ENCODE measurements at places on chromosomes 6 and 20.

DNA sequence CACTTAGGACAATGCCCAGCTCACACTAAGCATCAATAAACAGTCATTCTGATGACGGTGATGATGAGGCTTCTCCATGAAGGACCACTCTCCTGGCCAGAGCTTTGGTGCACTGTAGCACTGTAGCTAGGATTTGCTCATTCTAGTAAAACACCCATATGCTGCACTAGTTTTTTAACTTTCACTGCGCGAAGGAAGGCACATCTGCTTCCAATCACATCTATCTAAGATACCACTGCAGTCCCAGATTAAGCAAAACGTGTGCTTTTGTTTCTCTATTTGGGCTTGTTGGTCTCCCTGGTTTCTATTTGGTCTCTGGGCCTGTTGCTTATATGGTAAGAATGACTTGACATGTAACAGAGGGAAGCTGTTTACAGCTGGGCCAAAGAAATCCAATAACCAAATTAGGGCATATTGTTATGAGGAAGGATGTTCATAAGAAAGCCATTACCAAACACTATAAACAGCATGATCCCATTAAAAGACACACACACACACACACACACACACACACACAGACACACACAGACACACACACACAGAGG, 62.4 kb downstream of the FAM229B start:
- DNase-seq: no peak

DNA sequence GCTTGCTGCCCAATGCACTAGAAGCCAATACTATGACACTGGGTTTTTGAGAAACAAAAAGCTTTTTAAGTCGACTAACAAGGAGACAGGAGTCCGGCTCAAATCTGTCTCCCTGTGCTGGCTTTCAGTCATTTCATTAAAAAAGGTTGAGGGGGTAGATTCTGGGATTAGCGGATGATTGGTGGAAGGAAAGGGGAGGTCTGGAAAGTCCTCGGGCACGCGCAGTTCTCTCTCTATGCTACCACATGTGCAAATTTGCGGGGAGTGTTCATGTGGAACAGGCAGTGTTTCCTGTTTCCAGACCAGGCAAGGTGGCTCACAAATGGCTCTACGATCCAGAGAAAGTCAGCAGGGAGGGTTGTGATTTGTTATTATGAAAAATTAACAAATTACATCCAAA, 89.1 kb upstream of the TOX2 start:
- no peak for DNase-seq

GRCh38 chr6:75612434-75612833, 10.8 kb downstream of the SENP6 start:
- DNase-seq: no peak

GRCh38 chr6:85346196-85346595, 103.7 kb upstream of the NT5E start:
- DNase-seq: no peak

DNA sequence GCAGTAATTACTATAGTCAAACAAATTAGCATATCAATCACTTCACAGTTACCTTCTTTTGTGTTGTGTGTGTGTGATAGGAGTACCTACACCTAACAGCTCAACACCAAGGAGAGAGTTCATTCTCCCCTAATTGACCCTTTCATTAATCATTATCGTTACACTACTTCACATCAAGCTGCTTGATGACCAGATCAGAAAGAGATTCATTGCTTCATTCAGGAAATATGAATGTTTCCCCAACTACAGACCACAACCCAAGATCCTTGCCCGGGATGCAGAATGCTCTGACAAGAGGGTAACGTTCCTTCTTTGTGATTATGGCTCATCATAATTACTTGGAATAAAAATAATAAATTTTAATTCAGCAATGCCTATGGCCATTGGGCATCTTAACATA, 132.7 kb downstream of the PKHD1 start:
- DNase-seq: no peak

DNA sequence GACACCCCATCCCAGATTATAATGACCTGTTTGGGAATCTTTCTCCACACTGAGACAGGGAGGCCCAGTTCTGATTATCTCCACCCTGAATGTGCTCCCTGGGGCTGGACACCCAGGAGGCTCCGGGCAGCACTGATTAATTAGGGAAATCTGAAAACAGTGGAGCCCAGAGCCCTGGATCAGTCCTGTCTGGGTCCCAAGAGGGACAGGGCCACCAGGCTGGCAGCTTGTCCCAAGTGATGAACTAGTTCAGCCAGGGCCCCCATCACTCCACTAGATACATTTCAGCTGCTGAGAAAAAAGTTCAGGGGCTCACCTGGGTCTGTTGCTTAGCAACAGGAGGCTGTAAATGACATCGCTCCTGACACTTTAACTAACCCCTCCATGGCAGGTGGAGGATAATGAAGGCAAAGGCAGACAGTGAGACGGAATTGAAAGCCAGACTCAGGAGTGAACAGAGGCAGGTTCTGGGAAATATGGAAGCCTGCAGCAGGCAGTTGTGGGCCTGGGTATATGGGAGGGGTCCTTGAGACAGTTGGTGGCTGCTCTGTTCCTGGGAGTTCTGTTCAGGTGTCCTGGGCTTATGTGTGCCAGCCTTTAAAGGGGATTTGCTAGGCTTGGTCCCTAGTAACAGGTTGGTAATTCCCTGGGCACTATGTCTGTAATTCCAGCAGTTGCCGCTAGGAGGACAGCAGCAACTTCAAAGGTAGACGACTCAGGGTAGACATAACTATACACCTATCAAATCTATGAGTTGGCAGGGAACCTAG, 78.3 kb upstream of the CTNNBL1 start:
- DNase-seq: no peak

- no peak for DNase-seq
Observed at GRCh38 chr6:114304304-114304887, 38.4 kb downstream of the HS3ST5 start.

DNA sequence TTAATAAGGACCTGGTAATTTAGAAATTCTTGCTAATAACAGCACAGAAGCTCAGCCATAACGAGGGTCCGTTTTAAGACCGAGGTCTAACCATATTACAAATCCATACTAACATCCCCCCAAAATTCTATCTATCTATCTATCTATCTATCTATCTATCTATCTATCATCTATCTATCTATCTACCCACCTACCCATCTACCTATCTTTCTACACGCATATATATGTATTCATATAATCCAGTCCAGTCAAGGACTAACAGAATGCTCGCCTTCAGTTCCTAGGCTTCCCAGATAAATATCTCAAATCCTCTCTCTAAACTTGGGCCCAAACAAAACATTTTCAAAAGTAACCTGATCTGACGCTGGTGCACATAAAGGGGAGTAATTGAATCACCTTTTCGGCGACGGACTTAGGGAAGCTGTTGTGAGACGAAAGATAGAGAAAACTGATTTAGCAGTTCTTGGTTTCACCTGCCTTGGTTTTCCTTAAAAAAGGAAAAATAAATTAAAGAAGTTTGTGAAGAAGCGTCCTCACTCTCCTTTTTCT, 14.5 kb downstream of the HMGN4 start:
- DNase-seq: no peak

DNA sequence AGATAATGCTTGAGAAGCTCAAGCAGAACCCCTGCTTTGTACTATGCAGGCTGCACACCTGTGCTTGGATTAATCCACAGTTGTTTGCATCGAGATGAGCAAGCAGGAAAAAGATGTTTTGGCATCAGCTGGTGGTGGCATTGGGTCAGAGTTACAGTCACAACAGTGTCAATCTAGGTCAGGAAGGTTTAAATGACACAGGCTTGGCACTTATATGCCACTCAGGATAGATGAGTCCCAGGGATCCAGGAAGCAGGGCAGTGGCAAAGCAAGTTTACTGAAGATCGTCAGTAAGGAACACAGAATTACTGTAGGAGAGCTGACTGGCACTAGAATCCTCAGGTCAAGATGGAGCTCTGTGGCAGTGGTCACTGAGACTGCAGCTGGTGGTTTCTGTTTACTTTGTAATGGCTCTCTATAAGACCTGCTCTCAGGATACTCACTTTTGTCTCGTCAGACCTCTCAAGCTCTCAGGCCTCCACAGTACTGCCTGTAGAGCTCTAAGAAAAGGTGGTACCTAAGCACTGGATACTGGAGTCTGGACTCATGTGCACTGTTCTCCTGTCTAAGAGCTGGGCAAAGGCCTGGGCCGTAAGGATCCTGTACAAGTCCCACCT, 110.1 kb upstream of the HS3ST5 start:
- no peak for DNase-seq

GRCh38 chr20:53040693-53041589, 68.8 kb downstream of the TSHZ2 start:
- no peak for DNase-seq

- no peak for DNase-seq
Observed at GRCh38 chr6:142956726-142957125, 11.8 kb upstream of the HIVEP2 start.

GRCh38 chr6:33748841-33749240, 2.1 kb upstream of the IP6K3 start:
- no peak for DNase-seq

GRCh38 chr20:57040466-57040865, 226.0 kb downstream of the BMP7 start:
- DNase-seq: no peak

DNA sequence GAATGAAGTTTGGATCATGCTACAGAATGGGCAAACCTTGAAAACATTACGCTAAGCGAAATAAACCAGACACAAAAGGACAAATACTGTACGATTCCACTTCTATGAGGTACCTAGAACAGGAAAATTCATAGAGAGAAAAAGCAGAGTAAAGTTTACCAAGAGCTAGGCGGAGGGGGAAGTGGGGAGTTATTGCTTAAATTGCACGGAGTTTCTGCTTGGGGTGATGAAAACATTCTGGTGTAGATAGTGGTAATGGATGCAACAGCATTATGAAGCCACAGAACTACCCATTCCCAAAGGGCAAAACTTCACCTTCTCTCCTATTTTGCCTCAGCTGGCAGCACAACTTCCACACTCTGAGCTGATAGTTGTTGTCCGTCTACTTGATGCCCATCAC, 6.4 kb upstream of the PDYN start:
- DNase-seq: no peak

- DNase-seq: no peak
Observed at GRCh38 chr6:167350275-167350696, 25.4 kb downstream of the TTLL2 start.

DNA sequence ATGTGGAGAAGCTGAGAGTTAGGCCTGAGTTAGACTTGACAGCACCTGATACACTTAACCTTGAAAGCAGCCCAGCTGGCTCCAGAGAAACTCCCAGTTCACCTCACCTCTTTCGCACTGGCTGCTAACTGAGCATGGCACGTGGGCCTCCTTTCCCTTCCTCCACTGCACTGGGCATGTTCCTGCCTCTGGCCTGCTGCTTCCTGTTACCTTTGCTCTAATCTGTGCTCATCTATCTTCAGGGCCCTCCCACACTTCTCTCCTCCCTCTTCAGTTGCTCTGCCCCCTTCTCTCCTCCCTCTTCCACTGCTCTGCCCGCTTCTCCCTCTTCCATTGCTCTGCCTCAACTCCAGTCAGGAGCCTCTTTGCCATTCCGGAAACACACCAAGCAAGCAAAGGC, 13.7 kb upstream of the UBE2V1 start:
- DNase-seq: no peak

DNA sequence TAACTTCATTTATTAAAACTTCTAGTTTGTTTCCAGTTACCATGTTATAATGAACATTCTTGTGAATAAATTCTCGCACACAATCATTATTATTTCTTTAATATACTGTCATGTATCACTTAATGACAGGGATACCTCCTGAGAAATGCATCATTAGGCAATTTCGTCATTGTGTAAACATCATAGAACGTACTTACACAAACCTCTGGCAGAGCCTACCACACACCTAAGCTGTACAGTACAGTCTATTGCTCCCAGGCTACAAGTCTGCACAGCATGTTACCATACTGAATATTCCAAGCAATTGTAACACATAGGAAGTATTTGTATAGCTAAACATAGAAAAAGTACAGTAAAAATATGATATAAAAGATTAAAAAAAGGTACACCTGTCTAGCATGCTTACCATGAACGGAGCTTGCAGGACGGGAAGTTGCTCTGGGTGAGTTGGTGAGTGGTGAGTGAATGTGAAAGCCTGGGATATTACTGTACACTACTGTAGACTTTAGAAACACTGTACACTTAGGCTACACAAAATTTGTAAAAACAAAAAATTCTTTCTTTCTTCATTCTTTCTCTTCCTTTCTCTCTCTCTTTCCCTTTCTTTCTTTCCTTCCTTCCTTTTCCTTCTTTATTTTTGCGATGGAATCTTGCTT, 268.2 kb upstream of the SOX4 start:
- no peak for DNase-seq

- DNase-seq: no peak
Observed at GRCh38 chr20:33351696-33352095, 49.6 kb downstream of the CDK5RAP1 start.

DNA sequence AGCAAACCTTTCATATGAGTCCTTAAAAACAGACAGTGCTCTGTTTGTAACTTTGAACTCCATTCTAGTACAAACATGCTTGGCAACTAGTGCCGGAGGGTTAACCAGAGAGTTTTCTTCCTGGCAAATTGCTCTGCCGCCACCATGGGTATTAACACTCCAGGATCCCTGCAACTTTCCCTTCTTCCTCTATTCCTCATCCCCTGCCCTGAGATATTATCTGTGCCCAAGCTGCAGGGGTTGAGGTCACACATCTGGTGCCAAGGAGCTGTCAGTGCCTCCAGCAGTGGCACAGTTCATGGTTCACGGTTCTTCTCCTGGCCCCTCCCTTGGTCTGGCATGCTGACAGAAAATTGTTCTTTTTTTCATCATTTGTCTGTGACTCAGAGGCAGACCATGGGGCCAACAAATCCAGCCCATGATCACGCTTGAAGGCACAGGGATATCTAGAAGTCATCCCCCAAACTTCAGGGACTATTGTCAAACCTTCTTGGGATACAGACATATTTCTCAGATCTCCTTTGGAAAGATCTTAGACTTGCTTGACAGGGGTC, 77.5 kb downstream of the ATXN1 start:
- DNase-seq: no peak

DNA sequence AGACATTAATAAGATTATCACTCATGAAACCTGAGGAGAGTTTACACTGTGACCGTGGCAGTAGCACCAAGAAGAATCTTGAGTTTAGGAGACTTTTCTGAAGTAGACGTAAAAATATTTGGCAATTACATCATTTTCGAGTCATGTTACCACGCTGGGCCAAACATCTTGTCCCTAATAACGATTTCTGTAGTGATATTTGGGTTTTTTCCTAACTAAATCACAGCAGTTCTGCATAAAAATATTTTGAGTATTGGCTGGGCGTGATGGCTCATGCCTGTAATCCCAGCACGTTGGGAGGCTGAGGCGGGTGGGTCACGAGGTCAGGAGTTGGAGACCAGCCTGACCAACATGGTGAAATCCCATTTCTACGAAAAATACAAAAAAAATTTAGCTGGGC, 262.4 kb downstream of the PHF3 start:
- no peak for DNase-seq
